ENCODE measurements at places on chromosomes 5 and 9.

GRCh38 chr5:113776832-113777525 is 263.5 kb downstream of the YTHDC2 start:
- DNase-seq = no peak

DNA sequence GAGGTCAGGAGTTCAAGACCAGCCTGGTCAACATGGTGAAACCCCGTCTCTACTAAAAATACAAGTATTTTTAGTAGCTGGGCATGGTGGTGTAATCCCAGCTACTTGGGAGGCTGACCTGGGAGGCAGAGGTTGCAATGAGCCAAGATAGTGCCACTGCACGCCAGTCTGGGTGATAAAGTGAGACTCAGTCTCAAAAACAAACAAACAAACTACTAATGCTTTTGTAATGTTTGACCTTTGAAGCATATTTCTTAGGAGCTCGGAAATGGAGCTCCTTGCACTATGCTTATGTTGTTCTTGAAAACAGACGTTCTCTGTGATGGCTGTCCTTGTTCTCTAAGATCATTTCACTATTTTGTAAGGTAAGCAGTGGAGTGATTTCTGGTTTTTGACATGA is 6.0 kb downstream of the F2RL2 start:
- DNase-seq = no peak

GRCh38 chr9:97944612-97945011 is 6.6 kb upstream of the HEMGN start:
- no peak for DNase-seq

- DNase-seq = no peak
These were observed 41.3 kb downstream of the VPS13A start for GRCh38 chr9:77218612-77219011.

GRCh38 chr5:136225796-136226195 is 32.8 kb upstream of the SMIM32 start:
- DNase-seq = no peak

DNA sequence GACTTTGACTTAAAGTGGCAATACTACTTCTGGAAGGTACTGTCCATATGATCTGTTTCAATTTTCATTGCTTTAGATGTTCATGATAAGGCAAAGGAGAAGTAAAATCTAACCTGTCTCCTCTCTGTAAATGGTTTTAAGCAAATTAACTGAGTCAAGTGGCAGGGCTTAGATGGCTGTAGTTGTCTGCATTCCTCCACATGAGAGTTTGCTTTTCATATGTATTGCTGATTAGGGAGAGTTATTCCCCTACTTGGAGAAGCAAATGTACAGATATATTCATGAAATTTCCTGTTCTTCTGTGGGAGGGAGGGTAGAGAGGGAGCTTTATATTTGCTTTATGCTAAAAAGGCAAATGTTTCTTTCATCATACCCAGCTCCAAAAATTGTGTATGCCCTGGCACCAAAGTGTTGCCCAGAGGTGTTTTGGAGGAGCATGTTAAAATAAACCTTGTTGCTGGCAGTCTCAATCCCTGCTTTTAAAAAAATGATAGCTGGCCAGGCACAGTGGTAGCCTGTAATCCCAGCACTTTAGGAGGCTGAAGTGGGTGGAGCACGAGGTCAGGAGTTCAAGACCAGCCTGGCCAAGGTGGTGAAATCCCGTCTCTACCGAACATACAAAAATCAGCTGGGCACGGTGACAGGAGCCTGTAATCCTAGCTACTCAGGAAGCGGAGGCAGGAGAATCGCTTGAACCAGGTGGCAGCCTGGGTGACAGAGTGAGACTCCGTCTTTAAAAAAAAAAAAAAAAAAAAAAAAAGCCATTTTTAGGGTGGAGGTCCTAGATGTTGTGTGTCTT is 3.5 kb upstream of the LRRTM2 start:
- DNase-seq = no peak

DNA sequence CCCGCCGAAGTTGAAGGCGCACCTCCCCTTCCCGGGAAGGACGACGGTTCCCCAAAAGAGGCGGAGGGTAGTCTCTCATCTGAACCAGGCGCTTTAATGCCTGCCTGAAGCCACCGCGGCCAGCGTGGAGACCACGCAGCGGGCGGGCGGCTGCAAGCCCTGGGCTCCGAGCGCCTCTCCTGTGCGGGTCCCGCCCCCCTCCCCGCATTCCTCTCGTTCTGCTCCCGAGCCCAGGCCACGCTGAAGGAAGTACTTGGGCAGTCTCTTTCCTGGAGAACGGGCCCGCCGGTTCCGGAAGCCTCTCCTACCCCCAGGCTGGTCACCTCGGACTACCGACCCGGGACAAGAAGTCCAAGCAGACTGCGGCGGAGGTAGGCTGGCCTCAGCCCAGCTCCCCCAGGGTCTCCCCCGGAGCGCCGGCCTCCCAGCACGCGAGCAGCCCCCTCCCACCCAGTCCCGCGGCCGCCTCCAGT is 571 bp downstream of the PPIC start:
- DNase-seq = peak; percentile 71

- DNase-seq = no peak
These were observed 36.2 kb upstream of the PRXL2C start for GRCh38 chr9:96691326-96691725.

DNA sequence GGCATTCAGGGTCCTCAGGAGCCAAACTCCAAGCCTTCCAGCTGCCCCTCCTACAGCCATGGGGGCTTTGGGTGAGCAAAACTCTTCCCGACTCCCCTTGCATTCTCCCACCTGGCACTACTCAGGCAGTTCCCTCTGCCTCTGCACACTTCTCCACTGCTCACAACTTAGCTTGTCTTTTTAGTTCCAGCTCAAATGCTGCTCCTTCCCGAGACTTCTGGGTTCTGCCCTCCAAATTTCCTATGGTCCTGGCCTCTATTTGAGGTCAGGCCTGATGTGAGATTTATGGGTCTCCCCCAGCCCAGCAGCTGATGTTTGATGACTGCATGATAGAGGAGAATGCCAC is 5.7 kb upstream of the SLC25A48 start:
- DNase-seq = no peak

DNA sequence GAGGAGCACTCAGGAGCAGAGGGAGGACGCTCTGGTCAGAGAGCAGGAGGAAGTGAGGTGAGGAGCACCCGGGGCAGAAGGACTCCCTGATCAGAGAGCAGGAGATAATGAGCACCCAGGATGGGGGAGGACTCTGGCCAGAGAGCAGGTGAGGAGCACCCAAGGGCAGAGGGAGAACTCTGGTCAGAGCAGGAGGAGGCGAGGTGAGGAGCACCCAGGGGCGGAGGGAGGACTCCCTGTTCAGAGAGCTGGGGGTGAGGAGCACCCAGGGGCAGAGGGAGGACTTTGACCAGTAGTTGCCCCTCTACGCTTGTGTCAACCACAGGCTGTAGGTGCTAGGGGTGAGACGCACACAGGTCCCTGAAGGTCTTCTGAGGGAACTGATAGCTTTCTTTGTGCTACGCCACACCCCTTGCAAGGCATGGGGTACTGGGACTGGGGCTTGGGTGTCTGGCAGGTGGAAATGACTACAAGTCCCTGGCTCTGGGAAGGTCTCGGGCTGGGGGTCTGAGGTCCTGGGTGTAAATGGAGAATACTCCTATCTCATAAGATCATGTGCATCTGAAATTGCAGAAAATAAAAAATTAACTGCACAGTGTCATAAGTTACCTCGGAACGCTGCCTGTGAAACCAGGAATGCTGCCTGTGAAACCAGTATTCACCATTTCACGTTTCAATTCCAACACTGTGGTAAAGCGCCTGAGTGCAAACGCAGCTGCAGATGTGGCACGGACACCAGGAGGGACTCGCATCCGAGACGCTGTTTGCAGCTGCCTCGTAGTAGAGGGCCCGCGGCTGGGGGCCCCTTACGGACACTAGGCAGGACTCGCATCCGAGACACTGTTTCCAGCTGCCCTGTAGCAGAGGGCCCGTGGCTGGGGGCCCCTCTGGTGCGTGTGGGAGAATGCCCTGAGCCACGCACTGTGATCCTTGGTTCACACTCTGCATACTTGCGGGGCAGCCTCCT is 27.0 kb upstream of the SLC6A3 start:
- DNase-seq = peak; percentile 17

GRCh38 chr9:132333556-132333955 is 21.2 kb downstream of the SETX start:
- DNase-seq = no peak

GRCh38 chr5:4942831-4943178 is 197.3 kb upstream of the ADAMTS16 start:
- no peak for DNase-seq

DNA sequence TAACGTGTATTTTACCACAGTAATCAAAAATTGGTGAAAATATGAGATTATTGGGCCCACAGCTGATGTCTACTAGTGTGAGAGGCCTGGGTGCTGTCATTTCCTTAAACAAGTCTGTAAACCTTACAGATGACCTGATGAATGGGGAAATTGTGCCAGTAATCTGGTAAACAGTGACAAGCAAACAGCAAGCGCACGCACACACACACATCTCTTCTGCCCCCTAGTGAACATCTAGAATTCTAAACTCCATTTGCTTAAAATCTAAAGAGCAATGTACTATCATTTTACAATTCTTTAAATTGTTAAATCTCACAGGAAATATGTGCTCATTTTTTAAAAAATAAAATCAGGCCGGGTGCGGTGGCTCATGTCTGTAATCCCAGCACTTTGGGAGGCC is 7.5 kb upstream of the RAPGEF1 start:
- DNase-seq = no peak

DNA sequence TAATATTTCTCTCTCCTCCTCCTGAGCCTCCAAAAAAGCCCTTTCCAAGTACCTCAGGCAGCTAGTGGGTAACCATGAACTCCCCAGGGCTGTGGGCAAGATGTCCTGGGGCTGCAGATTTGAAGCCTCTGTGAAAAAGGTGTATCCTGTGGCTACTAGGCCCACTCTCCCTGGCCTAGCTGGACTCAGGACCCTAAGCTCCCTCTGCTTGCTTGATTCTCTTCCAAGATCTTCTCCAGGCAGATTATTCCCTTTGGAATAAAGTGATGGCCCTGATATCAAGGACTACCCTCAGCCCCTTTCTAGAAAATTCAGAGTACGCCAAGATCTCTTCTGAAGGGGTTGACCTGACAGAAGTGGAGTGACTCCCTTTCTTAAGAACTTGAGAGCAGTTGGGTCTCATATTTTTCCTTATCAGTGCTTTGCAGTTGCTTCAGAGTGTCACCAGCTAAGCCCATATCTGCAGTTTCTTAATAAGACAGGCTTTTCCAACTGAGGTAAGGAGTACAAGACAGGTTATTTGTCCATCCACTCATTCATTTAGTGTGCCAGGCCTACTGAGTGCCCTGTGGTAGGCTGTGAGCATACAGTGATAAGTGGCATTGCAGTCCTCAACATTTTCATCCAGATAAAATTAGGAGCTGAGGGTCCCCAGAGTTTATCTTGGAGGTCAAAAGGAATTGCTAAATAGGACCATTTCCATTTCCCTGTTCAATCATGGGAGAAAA is 42.5 kb downstream of the CYSTM1 start:
- no peak for DNase-seq

- no peak for DNase-seq
These were observed 160.2 kb downstream of the SSBP2 start for GRCh38 chr5:81590498-81591384.

Data from left hindlimb (tissue), 1 donor.